T-helper 9 cell (primary cell): ENCODE measurements at places on chromosomes 16 and 17.
A peak's percentile ranks its signal among the peaks of the same experiment; 100 is the strongest.

GRCh38 chr17:17467016-17467415 is 9.8 kb upstream of the MED9 start:
- DNase-seq = no peak

DNA sequence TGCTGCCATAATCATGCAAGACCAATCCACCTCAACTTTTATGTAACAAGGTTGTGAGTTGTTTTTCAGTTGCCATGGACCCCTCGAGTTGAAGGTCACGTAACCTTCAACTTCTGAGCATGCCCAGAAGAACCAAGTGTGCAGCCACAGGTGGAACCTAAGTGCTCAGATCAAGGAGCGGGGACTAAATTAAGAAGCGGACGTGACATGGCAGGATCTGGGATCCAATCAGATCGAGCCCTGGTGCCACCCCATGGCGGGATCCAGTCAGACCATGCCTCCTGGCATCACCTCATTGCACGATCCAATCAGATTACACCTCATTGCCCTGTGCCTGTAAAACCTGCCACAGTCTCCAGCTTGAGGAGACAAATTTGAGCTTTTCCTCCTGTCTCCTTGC is 204.5 kb upstream of the CDH5 start:
- DNase-seq = no peak

- DNase-seq = no peak
Measured at GRCh38 chr17:65656390-65657250, 95.2 kb upstream of the AXIN2 start.

DNA sequence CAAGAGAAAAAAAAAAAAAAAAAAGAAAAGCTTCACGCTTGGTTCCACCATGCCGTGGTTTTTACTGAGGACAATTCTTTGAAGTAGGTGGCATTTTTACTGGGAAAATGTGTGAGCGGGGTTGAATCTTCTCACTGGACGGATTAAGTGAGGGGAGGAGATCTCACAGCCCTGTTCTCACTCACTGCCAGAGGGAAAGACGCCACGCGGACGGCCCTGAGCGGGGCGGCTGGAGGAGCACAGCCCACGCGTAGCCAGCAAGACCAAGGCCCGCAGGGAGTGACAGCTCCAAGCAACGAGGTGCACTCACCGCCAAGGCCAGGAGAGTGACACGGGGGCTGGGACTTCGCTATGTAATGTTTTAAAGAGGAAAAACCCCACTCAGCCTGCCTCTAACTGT is 43.1 kb downstream of the MRM3 start:
- no peak for DNase-seq

DNA sequence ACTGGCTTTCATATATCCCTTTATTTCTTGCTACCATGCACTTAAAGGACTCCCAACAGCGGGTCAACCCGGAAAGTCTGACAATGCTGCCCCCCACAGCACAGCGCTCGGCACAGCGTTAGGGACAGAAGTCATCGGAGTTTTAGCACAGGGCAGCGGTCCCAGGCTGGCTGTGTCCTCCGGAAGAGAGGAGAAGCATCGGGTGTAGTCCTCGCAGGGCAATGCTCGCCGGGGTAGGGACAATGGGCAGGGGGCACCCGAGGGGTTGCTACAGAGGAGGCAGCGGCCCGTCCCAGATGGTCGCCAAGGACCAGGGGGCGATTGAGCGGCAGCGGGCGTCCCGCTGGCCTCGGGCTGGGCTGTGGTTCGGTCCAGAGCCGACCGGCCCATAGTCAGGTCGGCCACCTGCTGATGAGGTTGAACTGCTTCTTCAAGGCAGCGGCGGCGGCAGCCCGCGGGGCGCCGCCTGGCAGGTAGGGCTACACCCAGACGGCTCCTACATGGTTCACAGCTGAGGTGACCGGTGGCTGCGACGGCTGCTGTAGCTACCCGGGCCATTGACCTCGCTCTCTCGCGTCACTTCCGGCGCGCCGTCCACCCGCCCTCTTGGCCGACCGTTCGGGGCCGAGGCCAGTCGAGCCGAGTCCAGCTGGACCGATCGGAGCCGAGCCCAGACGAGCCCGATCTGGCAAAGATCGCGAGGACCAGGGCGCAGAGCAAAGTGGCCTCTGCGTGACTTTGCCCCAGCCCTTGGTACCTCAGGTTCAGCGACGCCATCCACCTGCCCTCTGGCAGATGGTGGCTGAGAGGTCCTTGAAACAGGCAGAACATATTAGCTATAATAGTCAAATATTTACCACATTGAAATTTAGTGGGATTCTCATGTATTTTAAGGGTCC is 4.7 kb upstream of the LCMT1 start:
- peak; percentile 62 for DNase-seq

GRCh38 chr17:60168654-60169053 is 18.9 kb downstream of the CA4 start:
- no peak for DNase-seq

DNA sequence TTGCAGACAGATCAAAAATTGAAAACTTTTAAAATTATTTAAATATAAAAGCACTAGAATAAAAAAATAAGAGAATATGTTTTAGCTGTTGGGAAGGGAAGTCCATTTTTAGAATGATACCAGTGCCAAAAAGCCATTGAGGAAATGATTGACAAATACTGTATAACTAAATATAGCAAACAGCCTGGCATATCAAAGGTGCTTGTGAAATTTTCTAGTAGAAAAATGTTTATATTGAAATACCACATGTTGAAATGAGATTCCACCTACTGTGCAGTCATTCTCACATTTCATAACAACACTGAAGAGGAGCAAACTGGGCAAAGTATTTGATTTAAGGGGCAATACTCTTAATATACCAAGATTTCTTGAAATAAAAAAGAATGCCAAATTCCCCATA is 183.5 kb downstream of the PHKB start:
- no peak for DNase-seq

GRCh38 chr16:30744183-30744582 is 4.0 kb upstream of the PHKG2 start:
- no peak for DNase-seq

DNA sequence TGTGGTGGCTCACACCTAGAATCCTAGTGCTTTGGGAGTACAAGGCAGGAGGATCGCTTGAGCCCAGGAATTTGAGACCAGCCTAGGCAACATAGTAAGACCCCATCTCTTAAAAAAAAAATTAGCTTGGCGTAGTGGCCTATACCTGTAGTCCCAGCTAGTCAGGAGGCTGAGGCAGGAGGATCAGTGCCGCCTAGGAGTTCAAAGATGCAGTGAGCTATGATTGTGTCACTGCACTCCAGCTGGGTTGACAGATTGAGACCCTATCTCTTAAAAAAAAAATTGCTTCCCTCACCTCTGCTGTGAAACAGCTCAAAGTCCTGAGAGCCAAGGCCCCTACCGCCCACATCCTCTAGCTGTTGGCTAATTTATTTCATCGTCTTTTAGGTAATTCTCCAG is 10.2 kb downstream of the NDE1 start:
- DNase-seq = no peak

- no peak for DNase-seq
Measured at GRCh38 chr16:65307286-65307685, 185.4 kb upstream of the CDH11 start.

- no peak for DNase-seq
Measured at GRCh38 chr17:48100591-48101011, 677 bp downstream of the CBX1 start.

DNA sequence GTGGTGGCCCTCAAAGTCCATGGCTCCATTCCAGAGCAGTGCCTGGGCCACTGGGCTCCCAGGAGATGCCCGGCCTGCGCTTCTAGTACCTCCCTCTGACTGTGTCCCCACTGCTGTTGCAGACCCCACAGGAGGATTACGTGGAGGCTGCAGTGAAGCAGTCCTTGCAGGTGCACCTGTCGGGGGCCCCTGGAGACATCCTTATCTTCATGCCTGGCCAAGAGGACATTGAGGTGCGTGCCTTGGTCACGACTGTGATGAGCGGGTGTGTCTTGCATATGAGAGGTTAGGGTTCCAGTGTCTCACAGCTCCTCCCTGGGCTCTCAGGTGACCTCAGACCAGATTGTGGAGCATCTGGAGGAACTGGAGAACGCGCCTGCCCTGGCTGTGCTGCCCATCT is 11.3 kb downstream of the DHX38 start:
- DNase-seq = no peak

DNA sequence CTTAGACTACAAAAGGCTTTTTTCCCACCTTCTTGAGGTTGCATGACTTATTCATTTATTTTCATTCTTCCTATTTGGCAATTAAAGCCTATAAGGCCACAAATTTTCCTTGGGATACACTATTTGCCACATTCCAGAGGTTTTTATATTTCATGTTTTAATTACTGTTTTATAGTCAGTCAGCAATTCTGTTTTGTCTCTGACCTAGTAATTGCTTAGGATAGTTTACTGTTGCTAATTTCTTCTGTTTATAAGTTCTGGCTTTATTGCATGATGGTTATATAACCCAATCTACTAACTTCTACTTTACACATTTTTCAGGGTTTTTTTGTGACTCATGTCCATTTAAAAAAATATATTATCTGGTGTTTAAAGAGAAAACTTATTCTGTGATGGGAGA is 2.5 kb downstream of the ZNF23 start:
- no peak for DNase-seq

GRCh38 chr16:11428623-11428953 is 83.3 kb downstream of the RMI2 start:
- DNase-seq = no peak

GRCh38 chr17:19791918-19792550 is 43.9 kb upstream of the ALDH3A1 start:
- no peak for DNase-seq

- no peak for DNase-seq
Measured at GRCh38 chr17:21370430-21370829, 5.7 kb upstream of the KCNJ12 start.

GRCh38 chr16:89422527-89422904 is 67.8 kb downstream of the ANKRD11 start:
- DNase-seq = no peak

DNA sequence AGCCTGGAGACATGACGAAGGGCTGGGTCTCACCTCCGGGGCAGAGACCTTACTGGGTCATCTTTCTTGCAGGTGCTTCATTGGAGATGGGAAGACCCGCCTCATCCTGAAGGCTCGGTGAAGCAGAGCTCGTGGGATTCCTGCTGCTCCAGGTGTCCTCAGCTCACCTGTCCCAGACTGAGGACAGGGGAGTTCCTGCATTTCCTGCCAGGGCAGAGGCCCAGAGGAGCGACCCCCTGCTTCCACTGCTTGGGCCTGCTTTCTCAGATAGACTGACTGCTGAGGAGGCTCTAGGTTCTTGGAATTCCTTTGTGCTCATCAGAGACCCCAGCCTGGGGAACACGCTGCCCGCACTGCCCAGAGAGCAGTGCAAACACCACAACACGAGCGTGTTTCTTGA is 11.6 kb downstream of the AQP8 start:
- DNase-seq = no peak

GRCh38 chr17:47291242-47291873 is 32.4 kb upstream of the EFCAB13 start:
- DNase-seq = no peak

GRCh38 chr17:45312477-45313420 is 4.1 kb downstream of the MAP3K14 start:
- no peak for DNase-seq

GRCh38 chr17:7296189-7296861 is 1.9 kb upstream of the YBX2 start:
- peak; percentile 65 for DNase-seq

GRCh38 chr16:4241928-4242283 is at the start of gene SRL:
Gene SRL, minus strand, starts transcription at chr16:4242080. Its CDS starts 13 bp downstream, at chr16:4242067.
- DNase-seq = no peak

DNA sequence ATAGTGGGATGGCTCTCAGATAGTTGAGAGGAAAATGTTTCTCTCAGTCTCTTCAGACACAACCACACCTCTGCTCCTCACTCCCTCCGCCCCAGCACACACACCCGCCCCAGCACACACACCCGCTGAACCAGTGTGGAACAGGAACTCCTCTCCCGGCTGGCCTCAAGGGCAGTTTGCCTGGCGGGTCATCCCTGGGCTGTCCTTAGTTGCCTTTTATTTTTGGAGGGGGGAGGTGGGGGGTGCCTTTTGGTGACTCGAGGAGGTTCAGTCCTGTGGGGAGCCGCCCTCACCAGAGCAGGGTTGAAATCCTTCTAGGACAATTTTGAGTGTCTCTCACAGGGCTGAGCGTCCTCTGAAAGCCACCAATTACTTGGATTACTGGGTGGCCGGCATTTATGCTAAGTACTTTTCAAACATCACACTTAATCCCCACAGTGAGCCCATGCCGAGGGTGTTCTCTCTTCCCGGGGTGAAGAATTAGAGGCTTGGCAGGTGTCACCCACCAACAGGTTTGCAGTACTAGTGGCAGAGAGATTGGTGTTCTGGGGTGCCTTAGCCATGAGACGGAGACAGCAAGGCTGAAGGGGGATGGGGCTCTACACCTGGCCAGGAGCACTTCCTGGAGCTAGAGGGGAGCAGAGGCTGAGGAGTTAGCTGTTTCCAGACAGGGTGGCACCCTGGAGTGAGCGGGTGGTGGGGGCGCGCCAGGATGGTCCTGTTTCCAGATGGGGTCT is 2.8 kb downstream of the RASD1 start:
- no peak for DNase-seq

DNA sequence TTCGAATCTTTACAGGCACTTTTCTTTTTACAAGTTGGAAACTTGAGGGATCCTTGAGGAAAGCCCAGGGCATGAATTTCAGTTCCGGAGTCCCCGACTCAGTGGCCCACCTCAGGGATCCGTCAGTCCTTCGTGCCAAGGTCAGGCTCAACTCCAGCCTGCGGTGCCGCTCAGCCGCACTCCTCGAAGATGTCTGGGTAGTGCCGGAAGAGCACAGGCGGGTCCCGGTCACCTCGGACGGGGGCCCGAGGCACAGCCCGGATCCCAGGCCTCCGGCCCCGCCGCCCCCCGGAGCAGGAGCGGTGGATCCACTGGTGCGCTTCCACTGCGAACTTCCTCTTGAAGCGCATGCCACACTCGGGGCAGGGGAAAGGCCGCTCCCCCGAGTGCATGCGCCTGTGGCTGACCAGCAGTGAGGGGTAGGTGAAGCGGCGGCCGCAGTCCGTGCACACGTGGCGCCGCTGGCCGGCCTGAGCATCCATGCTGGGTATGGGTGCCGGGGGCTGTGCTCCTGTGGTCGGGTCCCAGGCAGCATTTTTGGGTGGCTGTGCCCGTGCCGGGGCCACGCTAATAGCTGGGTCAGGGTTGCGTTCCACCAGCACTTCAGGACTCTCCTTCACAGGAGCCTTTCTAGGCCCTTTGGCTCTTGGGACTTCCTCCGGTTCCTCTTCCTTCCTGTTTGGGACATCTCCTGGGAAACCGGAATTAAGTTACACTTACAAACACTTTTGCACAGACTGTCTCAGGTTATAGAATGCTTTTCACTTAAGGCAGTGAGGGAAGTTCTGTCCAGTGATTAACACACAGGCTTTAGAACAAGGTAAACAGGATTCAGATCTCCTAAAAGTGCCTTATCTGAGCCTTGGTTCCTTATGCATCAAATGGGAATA is 1.5 kb downstream of the ZNF688 start:
- no peak for DNase-seq

DNA sequence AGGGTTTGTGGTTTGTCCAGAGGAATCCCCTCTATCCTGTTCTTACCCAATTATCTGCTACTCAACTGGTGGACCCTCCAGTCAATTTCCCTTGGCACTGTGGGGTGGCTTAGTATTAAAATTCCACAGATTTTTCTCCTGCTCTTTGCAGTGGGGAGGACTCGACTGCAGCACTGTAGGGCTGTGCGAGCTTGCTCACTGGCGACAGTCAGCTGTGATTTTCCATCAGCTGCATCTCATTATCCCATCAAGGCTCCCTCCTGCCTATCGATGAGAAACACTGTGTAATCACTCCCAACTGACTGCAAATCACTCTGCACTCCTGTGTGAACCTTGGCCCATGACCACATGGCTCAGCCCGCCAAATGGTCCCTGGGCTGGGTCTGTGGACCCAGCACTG is 90.5 kb upstream of the MAF start:
- DNase-seq = no peak

GRCh38 chr16:69417520-69418199 is 6.8 kb upstream of the CYB5B start:
- DNase-seq = no peak

- DNase-seq = no peak
Measured at GRCh38 chr16:81940781-81941560, 70.3 kb downstream of the SDR42E1 start.
